Activated T-cell treated with anti-CD3 and anti-CD28 coated beads, Interleukin-2, amount 50 U/mL, for 72 hours (primary cell): ENCODE measurements at places on chromosomes 5 and 9. TPM values are rescaled to one million over a fixed set of nuclear protein-coding genes. Genes with fewer than 3 reads are reported as not detected.
A peak's percentile ranks its signal among the peaks of the same experiment; 100 is the strongest.

The HABP4 gene
- total RNA-seq, result 13.4 TPM

The LCN1 gene
- not detected for total RNA-seq

DNA sequence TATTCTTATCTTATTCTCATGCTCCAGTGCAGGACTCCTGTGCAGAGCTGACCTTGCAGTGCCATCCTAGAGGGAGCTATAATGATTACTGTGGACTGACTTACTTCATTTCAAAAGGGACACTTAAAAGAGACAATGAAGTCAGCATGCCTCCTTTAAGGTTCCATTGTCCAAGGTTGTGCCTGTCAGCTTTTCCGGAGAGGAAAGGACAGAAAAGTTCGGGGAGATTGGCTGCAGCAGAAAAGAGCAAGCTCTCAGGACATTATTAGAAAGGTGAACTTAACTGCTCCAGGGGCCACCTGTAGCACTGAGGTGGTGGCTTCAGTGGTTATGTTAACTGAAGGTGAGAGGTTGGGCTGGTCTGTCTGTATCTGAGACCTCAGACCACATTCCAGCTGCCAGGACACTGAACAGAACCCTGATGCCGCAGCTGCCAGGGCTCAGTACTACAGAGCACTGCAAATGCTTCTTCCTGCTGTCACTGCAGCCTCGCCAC, 112.9 kb downstream of the ST8SIA4 start:
- H3K36me3 ChIP-seq, result peaks cover 6% of the 10 kb centered on the region
- peaks cover 19% of the 10 kb centered on the region for H3K4me1 ChIP-seq
- peaks cover 10% of the 10 kb centered on the region for H3K27me3 ChIP-seq
- peak overlapping the region; percentile 85 for H3K27ac ChIP-seq
- H3K4me3 ChIP-seq, result no peak overlapping the region

- H3K27me3 ChIP-seq, result no peaks in the 10 kb centered on the region
- no peak for DNase-seq
- H3K4me3 ChIP-seq, result peak overlapping the region; percentile 58
These were observed 40.3 kb downstream of the PRKACG start for GRCh38 chr9:68973619-68974018.

GRCh38 chr5:122615146-122615545, 159.7 kb upstream of the SNX2 start:
- DNase-seq, result no peak
- H3K4me3 ChIP-seq, result no peak overlapping the region
- H3K27me3 ChIP-seq, result no peaks in the 10 kb centered on the region
- H3K27ac ChIP-seq, result no peak overlapping the region
- no peaks in the 10 kb centered on the region for H3K36me3 ChIP-seq

GRCh38 chr9:99041618-99042017, 63.3 kb upstream of the TGFBR1 start:
- H3K4me3 ChIP-seq, result no peak overlapping the region
- H3K4me1 ChIP-seq, result peaks cover 38% of the 10 kb centered on the region
- peaks cover 8% of the 10 kb centered on the region for H3K36me3 ChIP-seq
- no peaks in the 10 kb centered on the region for H3K27me3 ChIP-seq
